ENCODE measurements at places on chromosomes 5 and 9.
A peak's percentile ranks its signal among the peaks of the same experiment; 100 is the strongest.

DNA sequence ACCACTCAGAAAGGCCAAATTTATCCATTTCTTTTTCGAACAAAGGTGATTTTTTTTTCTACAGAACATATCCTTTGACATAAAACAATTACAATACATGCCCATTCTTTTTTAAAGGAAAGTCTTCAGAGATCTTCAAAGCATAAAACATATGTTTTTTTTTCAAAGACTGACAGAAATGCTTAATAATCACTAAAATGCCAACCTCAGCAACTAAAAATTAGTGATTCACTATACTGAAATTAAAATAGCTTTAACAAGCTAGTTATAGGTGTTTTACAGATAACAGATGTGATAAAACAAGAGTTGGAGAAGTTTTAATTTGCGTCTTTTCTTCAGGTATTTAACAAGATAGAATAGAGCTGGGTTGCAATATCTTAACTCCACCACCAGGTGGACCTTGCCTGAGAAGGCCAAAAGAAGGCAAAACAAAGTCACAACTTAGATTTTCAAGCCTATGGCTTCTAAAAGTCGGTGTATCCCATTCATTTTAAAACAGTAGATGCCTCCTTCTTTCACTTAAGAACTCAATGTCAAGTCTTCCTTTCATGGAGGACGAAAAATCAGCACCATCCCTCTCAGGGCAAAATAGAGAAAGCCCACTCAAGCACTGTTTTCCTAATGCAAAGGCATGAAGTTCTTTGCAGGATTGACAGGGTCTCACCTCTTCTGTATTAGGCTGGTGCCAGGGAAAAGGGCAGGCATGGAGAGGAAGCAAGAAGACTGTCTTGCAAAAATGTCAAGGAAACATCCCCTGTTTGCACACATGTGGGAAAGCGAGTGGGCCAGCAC lies 31.1 kb upstream of the CPLX2 start:
- DNase-seq, result no peak

DNA sequence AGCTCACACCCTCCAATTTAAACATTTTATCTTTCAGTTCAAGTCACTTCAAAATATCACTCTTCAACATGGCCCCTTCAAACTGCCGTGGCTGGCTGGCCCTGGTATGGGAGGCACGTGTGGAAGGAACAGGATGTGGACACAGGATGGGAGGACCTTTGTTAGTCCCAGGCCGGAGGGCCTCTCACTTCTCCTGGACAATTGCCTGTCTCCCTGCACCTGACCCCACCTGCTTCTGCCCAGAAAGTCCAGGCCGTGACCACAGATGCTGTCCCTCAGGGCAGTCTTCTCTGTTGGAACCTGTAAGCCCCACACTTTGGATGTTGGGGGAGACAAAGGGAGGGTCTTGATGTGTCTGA lies 19.4 kb downstream of the AMBP start:
- DNase-seq, result no peak

DNA sequence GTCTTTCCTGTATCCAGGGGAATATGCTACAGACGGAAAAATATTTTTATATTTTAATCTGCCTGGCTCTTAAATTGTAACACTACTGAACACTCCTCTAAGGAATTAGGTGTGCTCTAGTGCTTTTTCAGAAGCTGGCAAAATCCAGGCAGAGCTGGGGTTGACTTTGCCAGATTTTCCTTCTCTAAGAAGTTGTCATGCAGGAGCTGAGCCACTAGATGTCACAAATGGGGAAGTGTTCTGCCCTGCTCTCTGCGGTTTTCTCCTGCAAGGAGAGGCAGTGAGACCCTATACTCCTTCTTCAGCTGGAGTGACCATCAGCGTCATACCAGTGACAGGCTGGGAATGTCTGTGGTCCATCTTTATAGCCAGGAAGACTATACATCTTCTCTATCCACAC lies 112.5 kb downstream of the HAPLN1 start:
- peak; percentile 49 for DNase-seq

- no peak for DNase-seq
Observed at GRCh38 chr5:42982107-42982622, 58.0 kb downstream of the ANXA2R start.

GRCh38 chr5:39761199-39761950 lies 336.6 kb upstream of the DAB2 start:
- DNase-seq, result no peak

DNA sequence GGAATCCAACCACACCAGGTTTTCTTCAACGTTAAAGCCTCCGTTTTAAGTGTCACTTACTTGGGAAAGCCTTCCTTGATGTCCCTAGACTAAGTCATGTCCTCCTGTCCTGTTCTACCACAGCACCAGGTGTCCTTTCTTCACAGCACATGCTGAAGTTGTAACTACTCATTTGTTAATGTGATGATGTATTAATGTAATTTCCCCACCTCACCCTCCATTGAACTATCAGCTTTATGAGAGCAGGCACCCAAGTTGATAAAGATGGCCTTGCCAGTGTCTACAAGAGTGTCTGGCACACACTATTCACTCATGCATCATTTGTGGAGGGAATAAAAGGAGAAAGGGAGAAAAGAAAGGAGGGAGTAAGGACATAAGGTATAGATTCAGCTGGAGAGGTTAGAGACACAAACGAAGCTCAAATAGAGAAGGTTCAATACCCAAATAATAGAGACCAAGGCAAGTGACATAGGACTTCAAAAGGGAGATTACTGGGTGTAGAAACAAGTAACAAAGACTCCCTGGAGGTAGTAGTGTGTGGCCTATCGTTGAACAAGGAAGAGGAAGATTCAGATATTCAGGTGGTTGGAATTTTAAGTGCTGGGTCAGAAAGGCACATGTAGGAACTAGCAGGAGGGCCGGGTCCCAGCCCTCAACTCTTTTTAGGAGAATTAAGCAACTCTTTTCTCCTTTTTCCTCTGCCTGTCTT lies 6.6 kb downstream of the ITK start:
- DNase-seq, result no peak

DNA sequence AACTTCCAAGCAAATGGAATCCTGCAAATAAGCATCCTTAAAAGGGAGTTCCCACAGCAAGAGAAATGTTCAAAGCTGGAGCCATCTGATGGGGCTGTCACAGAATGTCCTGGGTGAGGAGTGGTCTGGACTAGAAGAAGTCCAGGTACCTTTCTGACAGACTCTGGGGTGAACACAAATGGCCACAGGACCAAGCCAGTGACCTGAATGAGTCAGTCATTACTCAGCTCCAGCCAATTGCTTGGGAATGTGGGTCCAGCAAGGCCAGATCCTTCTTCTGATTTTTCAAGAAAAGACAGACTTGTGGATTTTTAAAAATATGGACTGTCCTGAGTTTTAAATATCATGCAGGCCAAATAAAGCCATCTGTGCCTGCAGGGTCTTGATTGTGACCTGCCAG lies 30.1 kb downstream of the GALNT10 start:
- DNase-seq, result peak; percentile 51

GRCh38 chr5:368183-369084 lies 46.9 kb downstream of the AHRR start:
- peak; percentile 14 for DNase-seq

DNA sequence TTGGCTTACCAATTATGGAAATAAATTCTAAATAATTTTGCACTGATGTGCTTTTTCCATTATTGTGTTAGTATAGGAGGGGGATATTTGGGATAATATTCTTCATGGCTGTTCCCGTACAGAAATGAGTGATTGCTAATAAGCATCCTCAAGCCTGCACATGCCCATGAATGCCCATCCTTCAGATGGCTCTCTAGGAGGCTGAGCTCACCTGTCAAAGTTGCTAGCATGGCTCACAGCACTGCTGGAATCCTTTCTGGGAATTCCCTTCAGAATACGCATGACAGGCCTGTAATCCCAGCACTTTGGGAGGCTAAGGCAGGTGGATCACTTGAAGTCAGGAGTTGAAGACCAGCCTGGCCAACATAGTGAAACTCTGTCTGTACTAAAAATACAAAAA lies 124.1 kb downstream of the NXNL2 start:
- DNase-seq, result no peak

DNA sequence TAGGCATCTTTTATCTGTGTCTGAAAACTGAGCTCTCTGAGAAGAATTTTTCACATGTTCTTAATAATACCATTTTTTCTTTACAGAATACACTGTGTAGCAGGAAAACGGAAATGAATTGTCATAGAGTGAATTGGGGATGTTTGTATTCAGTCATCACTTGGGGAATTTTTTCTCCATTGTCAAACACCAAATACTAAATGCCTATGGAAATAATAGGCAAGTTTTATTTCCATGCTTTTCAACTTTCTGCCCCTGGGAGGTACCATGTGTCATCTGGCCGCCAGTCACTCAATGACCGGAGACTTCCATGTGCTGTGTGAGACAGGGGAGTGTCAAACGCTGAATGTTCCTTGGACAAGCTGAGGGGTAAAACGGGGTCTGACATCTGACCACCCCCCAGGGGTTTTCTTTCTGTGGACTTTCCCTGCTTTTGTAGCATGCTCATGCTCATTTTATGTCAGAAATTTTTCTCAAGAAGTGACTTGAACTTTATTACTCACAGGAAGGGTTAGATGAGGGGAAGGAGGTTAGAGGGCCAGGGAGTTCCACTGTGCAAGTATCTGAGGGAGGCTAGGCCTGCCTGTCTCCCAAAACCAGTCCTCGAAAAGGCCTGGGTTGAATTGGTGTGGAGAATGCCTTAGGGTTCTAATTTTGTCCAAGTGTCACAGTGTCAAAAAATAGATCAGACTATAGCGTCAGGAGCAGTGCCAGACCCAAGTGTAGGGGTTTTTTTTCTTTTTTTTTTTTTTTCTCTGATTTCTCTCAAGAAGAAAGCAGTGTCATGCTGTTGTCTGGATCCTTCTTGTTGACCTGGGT lies 438.6 kb downstream of the AGTPBP1 start:
- no peak for DNase-seq

GRCh38 chr9:85471791-85472190 lies 270.0 kb downstream of the AGTPBP1 start:
- no peak for DNase-seq

DNA sequence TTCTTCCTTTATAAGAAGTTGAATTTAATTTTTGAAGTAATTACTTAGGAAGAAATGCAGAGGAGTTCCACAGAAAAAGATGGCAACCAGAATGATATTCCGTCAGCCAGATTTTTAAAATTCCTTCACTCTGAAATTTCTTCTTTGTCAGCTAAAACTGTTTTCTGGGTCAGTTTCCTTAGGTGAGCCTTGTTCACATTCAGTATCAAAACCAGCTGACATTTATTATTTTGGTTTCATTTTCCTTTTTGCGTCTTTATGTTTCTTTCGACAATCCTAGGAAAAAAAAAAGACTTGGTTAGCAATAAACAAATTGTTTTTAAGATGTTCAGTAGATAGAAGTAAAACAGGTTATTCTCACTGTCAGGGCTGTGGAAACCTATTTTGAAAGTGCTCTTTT lies 4.1 kb upstream of the IARS1 start:
- no peak for DNase-seq

GRCh38 chr5:173772384-173773059 lies 115.6 kb upstream of the CPEB4 start:
- peak; percentile 67 for DNase-seq

GRCh38 chr9:115986508-115986907 lies 167.1 kb upstream of the PAPPA start:
- DNase-seq, result no peak

- DNase-seq, result no peak
Observed at GRCh38 chr5:15844871-15845270, 334.7 kb downstream of the MARCHF11 start.

- no peak for DNase-seq
Observed at GRCh38 chr5:175609526-175609925, 48.3 kb upstream of the HRH2 start.

- DNase-seq, result no peak
Observed at GRCh38 chr5:126881821-126882600, 105.1 kb downstream of the LMNB1 start.

DNA sequence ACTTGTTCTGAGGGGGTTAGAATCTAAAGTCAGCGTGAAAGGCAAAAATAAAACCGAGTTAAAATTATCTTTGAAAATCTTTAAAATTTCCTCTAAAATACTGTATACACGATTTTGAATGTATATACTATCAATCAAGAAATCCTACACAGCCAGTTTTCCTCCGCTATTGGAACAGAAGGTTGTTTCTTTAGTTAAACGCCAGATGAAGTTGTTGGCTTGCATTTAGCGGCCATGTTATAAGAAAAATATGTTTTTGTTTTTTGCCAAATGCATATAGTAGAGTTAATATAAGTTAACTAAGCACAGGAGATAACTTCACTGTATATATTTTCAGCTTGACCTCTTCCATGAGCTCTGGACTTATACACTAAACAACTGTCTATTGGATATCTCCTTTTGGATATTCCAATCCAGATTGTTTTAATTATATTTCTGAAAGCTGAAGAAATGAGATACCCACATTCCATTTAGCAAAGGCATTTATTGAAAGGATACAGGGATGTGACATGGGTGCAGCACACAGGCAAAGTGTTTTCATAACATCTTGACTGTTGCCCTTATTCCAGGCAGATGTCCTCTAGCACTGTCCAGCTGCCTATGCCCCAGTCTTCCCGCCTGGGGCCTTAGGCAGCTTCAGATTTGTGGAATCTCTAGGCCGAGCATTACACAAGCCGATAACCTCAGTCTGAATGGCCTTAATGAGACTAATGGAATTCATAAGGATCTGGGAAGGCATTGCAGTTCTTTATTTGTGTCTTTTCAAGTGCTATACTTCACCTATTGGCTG lies 10.0 kb upstream of the ATG10 start:
- DNase-seq, result no peak

DNA sequence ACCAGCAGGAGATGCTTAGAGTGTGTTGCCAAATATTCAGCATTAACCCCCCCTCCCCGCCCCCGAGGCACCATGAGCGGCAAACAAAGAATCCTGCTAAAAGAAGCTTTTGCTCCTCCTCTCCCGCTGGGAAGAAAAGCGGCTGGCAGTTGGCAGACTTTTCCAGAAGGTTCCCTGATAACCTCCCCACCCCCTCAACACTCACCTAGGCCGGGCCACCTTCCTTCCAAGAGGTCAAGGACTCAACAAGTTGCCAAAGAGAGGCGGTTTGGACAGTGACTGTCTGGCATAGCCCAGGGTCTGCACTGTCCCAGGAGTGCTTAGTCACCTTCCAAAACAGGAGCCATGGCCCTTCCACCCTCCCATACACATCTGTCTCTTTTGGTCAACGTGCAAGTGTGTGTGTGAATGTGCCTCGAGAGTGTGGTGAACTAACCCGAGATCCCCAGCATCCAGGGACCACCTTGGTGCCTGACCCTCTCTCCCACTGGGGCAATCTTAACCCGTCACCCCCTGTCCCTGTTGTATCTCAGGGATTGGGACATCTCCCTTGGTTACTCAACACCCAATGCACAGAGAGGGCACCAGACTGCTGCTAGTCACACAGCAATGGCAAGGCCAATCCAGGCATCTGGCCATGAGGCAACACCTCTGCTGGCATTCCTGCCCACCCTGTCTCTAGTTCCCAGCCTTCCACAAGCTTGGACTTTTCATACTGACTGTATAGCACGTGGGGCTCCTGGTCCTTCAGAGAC lies 18.9 kb downstream of the CAMK2A start:
- no peak for DNase-seq

- DNase-seq, result no peak
Observed at GRCh38 chr5:75706775-75707174, 10.5 kb downstream of the POC5 start.

GRCh38 chr5:132473019-132473531 lies 17.5 kb downstream of the IRF1 start:
- DNase-seq, result no peak
